ENCODE measurements at places on chromosomes 12 and 14.

- no peaks in the 10 kb centered on the region for H3K4me1 ChIP-seq
- no peak for DNase-seq
- no peak overlapping the region for H3K4me3 ChIP-seq
- H3K36me3 ChIP-seq, result no peaks in the 10 kb centered on the region
Observed at GRCh38 chr12:28442101-28442500, 251.8 kb downstream of the CCDC91 start.

DNA sequence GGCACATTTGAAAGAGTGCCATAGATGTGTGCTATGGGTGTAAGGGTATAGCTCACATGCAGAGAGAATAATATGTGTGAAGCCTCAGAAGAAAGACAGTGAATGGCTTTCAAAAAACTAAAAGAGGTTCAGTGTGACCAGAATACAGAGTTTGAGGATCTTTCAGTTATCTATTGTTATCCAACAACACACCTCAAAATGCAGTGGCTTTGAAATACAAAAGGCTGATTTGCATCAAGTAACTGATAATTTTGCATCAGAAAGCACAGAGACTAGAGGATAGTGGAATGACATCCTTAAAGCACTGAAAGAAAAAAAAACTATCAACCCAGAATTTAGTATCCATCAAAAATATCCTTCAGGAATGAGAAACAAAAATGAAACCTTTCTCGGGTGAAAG is 131.6 kb upstream of the IGF1 start:
- no peak overlapping the region for H3K4me3 ChIP-seq
- no peaks in the 10 kb centered on the region for H3K36me3 ChIP-seq
- no peak overlapping the region for H3K27ac ChIP-seq

DNA sequence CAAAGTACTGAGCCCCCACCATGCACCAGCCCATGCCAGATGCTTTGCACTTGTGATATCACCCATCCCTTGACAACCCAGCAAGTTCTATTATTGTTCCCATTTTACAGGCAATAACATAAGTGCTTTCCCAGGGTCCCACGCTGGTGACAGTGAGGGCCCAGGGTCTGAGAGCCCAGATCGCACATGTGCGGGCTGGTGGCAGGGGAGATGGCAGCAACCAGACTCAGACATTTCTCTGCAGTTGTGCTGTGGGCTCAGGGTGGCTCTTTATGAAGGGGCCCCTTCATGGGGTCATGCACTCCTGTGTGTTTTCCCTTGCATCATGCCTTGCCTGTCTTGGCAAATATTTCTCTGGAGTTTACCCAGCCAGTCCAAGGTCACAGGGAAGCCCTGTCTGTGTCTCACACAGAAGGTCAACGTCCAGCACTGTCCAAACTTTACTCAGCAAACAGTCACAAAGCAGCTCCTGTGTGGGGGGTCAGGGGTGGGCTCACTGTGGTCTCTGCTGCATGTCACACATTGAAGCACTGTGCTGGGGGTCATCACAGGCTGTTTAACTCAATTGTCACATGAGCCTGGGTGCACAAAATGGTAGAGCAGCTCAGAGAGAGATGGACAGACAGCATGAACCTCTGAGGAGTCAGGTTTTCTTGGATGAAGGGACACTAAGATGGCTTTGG is 12.7 kb downstream of the SERPINA5 start:
- H3K4me1 ChIP-seq, result peaks cover 6% of the 10 kb centered on the region
- DNase-seq, result no peak
- no peaks in the 10 kb centered on the region for H3K27me3 ChIP-seq
- no peak overlapping the region for H3K27ac ChIP-seq
- H3K36me3 ChIP-seq, result no peaks in the 10 kb centered on the region
- H3K4me3 ChIP-seq, result no peak overlapping the region

DNA sequence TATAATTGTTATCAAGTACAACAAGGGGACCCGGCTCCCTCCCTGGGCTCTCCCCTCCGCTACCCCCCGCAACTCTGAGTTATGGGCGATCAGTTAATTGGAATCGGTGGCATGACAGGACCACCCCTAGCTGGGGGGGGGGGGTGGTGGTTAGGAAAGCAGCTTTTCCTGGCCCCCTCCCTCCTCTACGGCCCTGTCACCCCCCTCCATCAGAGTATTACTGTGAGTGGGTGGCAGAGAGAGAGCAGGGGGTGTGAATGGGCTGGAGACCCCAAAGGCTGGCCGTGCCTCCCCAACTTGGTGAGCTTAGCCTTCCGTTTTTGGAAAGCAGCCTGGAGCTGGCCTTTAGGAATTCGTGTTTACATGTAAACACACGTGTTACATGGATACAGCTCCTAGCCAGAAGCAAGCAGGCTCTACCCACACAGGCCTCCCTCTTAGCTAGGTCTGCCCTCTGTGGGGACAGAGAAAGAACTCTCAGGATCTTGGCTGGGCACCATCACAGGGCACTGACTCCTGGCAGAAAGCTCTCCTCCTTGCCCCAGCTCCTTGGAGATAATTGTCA is 1.1 kb upstream of the HOXC4 start:
- H3K27ac ChIP-seq, result peak overlapping the region; percentile 12
- H3K36me3 ChIP-seq, result no peaks in the 10 kb centered on the region
- H3K27me3 ChIP-seq, result peaks cover 12% of the 10 kb centered on the region
- H3K4me3 ChIP-seq, result peak overlapping the region; percentile 36

DNA sequence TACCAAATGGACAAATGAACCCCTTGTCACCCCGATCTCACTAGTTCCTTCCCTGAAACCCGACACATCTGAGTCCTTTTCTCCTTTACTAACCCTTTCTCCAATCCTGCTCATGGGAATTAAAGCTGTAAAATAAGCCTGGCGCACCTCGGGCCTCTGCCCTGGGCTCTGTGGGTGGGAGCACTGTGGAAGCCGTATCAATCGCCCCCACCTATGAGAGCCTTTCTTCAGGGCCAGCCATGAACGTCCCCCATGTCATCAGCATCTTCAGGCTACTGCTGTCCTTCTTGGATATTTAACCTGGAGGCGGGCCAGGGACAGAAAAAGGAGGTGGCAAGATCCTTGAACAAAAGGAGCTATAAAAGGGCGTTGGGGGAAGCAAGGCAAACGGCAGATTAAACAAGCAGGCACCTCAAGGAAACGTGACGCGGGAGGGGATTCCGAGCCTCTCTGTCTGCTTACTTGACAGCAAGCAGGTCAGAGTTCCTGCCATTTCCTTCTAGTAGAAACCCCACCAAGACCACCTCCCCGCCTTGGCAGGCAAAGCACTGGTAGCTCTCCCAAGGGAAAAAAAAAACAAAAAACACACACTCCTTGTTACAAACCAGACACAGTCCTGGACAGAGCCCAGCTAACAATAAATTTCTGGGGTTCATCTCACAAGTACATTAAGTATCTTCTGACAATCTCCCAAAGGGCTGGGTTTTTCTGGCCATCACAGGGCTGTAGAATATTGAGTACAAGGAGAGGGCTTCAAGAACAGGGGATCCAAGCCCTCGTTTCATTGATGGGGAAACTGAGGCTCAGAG is 62.9 kb downstream of the DPF3 start:
- no peak overlapping the region for H3K4me3 ChIP-seq
- no peak overlapping the region for H3K27ac ChIP-seq
- H3K27me3 ChIP-seq, result no peaks in the 10 kb centered on the region
- H3K36me3 ChIP-seq, result no peaks in the 10 kb centered on the region
- DNase-seq, result no peak

- H3K36me3 ChIP-seq, result no peaks in the 10 kb centered on the region
- DNase-seq, result no peak
- no peak overlapping the region for H3K4me3 ChIP-seq
- H3K27me3 ChIP-seq, result no peaks in the 10 kb centered on the region
Observed at GRCh38 chr12:104733717-104734175, 224.3 kb downstream of the SLC41A2 start.

DNA sequence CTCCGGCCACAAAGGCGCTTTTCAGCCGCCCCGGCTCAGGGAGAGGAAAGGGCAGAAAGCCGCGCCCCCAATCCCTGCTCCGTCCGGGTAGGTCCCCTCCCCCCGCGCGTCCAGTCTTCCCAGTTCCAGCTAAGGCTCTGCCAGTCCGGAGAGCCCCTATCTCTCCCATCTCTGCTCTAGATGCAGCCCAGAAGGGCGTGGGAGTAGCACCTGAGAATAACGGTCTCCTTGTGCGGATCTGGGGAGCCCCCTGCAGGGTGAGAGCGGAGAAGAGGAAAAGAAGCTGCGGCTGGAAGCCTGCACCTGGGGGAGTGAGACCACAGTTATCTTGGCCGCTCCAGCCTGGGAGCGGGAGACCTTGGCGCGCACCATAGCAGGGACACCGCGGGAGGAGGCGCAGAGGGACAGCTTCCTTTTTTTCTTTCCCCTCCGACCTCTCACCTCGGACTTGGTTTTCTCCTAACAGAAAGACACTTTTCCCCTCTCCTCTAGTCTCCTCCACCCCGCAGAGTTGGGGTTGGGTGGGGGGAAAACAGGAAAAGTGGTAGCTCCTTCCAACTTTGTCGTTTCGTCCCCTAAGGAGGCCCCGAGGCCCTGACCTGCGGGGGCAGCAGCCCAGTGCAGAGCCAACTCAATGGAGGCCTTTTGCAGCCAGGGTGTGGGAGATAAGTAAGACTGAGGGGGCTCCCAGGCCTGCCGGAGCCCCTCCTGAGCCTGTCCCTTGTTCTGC is 2.4 kb downstream of the DHH start:
- H3K27ac ChIP-seq, result no peak overlapping the region
- H3K4me1 ChIP-seq, result peaks cover 68% of the 10 kb centered on the region
- no peak for DNase-seq
- peaks cover 66% of the 10 kb centered on the region for H3K27me3 ChIP-seq
- peak overlapping the region; percentile 30 for H3K4me3 ChIP-seq
